ENCODE measurements at places on chromosomes 5 and 9. TPM values are rescaled to one million over a fixed set of nuclear protein-coding genes. Genes with fewer than 3 reads are reported as not detected.

The MZB1 gene
- total RNA-seq = 1.3 TPM

The TRAF1 gene
- total RNA-seq = 3.0 TPM

The GARIN3 gene
- not detected for total RNA-seq

The BARHL1 gene
- total RNA-seq = not detected

The SPAAR gene
- 3.8 TPM for total RNA-seq

The S100Z gene
- not detected for total RNA-seq

DNA sequence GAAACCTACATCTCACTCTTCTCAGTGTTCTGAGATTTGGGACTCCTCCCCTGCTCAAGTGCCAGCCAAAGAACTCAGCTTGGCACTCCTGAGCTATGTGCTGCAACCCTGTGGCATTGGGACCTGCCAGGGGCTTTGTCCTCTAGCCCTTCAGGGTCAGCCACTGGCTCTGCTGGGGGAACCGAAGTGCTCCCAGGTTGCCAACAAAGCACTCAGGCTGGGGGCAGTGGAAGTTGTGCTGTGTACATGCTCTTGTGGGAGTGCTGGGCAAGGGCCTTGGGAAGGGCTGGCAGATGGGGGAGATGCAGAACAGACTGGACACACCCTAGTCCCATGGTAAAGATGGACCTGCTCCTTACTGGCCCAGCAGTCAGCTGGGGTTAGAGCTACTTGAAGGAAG is 498.6 kb downstream of the CAAP1 start:
- no peak for DNase-seq
- H3K4me3 ChIP-seq = no peak overlapping the region
- no peaks in the 10 kb centered on the region for H3K36me3 ChIP-seq

GRCh38 chr5:35393901-35394300 is 163.6 kb upstream of the PRLR start:
- no peaks in the 10 kb centered on the region for H3K36me3 ChIP-seq
- no peak for DNase-seq
- H3K27ac ChIP-seq = no peak overlapping the region
- no peaks in the 10 kb centered on the region for H3K27me3 ChIP-seq

GRCh38 chr5:167950126-167950721 is 341.2 kb upstream of the WWC1 start:
- H3K27me3 ChIP-seq = no peaks in the 10 kb centered on the region
- no peak overlapping the region for H3K4me3 ChIP-seq
- H3K4me1 ChIP-seq = no peaks in the 10 kb centered on the region
- DNase-seq = no peak

DNA sequence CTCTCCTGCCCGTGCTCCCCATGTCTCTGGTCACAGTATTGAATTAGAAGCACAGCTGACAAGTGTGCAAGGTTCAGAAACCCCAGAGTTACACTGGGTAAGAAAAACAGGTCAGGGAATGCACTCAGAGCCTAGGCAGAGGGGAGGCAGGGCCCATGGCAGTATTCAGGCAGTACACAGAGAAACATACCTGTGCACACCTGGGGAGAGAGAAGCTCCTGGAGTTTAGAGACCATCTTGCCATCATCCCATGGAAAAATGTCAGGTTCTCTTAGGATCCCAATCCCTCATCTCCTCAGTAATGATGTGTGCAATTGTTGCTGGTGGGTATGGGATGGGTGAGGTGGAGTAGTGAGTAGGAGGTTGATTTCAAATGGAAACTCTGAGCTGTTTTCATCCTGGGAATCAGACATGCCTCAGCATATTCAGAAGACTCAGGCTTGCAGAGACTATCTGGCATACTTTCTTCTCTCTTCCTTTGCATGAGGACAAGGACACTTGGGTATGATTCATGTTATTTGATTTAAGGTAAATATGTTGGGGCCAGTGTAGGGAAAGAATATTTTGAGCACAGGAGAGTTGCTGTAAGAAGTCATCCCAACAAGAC is 228.5 kb downstream of the ESM1 start:
- no peaks in the 10 kb centered on the region for H3K27me3 ChIP-seq
- H3K36me3 ChIP-seq = no peaks in the 10 kb centered on the region
- no peak overlapping the region for H3K4me3 ChIP-seq

DNA sequence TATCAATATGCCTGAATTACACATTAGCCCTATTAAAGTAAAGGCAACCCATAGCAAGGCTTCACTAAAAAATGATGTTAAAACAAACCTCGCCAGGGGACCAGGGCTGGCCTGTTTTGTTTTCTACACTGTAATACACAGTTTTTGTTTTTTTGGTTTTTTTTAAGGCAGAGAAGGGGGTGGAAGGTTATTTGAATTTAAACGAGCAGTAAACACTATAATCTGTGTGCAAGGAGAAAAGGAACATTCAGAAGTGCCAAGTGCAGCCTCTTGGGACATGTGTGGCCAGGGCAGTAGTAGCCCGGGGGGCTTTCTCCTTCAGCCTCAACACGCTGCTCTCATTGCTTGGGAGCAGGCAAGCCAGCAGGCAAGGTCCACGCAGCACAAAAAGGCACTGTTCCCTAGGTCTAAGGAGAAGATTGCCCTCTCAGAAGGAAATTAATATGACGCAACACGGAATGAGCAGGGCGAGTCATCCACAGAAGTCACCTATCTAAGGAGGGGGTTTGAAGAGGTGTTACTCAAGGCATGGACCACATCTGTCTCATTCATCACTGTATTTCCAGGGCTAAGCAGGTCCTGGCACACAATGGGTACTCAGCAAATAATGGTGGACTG is 16.2 kb downstream of the SIL1 start:
- H3K27ac ChIP-seq = no peak overlapping the region
- DNase-seq = no peak
- H3K4me3 ChIP-seq = no peak overlapping the region
- H3K27me3 ChIP-seq = no peaks in the 10 kb centered on the region

- peak overlapping the region; percentile 71 for H3K27ac ChIP-seq
- H3K4me1 ChIP-seq = peaks cover 45% of the 10 kb centered on the region
- peaks cover 3% of the 10 kb centered on the region for H3K36me3 ChIP-seq
- H3K27me3 ChIP-seq = no peaks in the 10 kb centered on the region
Observed at GRCh38 chr9:120480707-120481106, 99.3 kb downstream of the CDK5RAP2 start.

DNA sequence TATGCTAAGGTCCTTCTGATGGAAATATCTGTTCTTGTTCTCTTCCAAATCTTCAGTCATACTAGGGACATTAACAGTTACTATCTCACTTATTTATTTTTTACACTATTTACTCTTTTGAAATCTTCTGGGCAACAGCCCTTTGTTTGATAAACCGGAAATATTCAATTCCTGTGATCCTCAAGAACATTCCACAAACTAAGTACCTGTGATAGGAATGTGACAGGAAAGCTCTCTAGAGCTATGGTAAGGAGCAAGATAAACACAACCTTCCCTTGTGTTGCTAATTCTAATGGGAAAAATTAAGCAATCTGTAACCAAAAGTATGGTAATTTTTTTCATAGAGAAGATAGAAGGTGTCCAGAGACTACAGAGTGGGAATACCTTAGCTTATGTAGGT is 22.0 kb upstream of the ANKRD34B start:
- no peaks in the 10 kb centered on the region for H3K36me3 ChIP-seq
- DNase-seq = no peak
- H3K4me3 ChIP-seq = no peak overlapping the region
- no peaks in the 10 kb centered on the region for H3K27me3 ChIP-seq
- H3K27ac ChIP-seq = no peak overlapping the region

DNA sequence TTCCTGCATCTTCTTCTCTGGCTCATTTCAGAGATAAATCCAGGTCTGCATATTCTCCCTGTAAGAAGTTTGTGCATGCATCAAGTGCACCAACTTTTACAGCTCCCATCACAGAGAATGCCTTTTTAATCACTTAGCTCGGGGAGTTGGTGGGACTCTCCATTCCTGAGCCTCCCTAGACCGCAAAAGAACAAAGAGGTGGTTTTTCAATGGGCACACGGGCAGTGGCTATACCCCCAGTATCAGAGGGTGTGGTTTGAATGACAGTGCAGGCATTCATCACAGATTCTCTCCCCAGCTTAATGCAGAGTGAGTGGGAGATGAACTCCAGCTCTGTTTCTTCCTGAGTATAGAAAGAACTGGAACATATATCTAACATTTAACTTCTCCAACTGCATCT is 264.7 kb upstream of the NR4A3 start:
- H3K27ac ChIP-seq = no peak overlapping the region
- H3K4me1 ChIP-seq = no peaks in the 10 kb centered on the region
- H3K4me3 ChIP-seq = no peak overlapping the region

DNA sequence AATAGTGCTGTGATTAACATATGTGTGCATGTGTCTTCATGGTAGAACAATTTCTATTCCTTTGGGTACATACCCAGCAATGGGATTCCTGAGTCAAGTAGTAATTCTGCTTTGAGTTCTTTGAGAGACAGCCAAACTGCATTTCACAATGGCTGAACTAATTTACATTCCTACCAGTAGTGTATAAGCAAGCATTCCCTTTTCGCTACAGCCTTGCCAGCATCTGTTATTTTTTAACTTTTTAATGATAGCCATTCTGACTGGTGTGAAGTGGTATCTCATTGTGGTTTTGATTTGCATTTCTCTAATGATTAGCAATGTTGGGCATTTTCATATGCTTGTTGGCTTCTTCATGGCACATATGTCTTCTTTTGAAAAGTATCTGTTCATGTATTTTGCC is 308.5 kb downstream of the ARRDC3 start:
- no peak overlapping the region for H3K4me3 ChIP-seq
- H3K27me3 ChIP-seq = no peaks in the 10 kb centered on the region
- no peak overlapping the region for H3K27ac ChIP-seq
- no peaks in the 10 kb centered on the region for H3K4me1 ChIP-seq

- no peaks in the 10 kb centered on the region for H3K4me1 ChIP-seq
- H3K4me3 ChIP-seq = no peak overlapping the region
- H3K27me3 ChIP-seq = no peaks in the 10 kb centered on the region
Observed at GRCh38 chr5:31153521-31153920, 40.0 kb upstream of the CDH6 start.

DNA sequence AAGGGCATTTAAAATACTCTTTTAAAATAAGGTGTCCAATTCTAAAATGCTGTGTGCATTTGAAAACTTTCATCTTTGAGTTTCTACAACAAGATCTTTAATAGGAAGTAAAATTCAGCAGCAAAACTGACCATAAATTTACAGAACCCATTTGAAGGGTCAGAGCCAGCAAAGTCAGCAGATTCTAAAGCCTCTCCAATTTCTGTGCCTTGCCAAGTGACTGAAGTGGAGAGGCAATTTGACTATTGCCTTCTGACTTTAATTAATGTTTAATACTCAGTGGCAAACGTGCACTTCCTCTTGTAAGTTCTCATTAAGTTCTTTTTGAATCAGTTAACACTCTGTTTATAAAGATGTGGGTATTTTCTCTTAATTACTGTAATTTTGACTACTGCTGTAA is 155.2 kb downstream of the BAAT start:
- no peaks in the 10 kb centered on the region for H3K36me3 ChIP-seq
- no peaks in the 10 kb centered on the region for H3K4me1 ChIP-seq
- H3K27me3 ChIP-seq = no peaks in the 10 kb centered on the region
- no peak overlapping the region for H3K27ac ChIP-seq
- DNase-seq = no peak

DNA sequence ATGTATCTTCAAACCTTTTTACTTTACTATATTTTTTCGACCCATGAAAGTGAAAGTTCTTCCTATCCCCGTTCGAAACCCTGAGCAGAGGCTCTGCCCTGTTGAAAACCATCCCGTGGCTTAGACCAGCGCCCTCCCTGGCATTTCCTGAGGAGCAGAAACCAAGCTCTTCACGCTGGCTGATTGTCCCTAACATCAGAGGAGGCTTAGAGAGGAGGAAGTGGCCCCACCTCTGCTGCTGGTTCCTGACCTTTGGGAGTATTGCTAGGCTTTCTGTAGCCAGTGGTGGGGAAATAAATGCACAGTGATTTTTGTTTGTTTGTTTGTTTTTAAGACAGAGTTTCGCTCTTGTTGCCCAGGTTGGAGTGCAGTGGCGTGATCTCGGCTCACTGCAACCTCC is 4.2 kb upstream of the PTGES start:
- H3K27ac ChIP-seq = no peak overlapping the region
- no peak for DNase-seq
- H3K4me1 ChIP-seq = no peaks in the 10 kb centered on the region
- H3K4me3 ChIP-seq = no peak overlapping the region

- H3K27me3 ChIP-seq = no peaks in the 10 kb centered on the region
- H3K4me1 ChIP-seq = no peaks in the 10 kb centered on the region
- no peak overlapping the region for H3K27ac ChIP-seq
Observed at GRCh38 chr9:127707766-127708165, 978 bp downstream of the CFAP157 start.

- H3K4me3 ChIP-seq = no peak overlapping the region
- H3K4me1 ChIP-seq = no peaks in the 10 kb centered on the region
- H3K36me3 ChIP-seq = no peaks in the 10 kb centered on the region
- no peak overlapping the region for H3K27ac ChIP-seq
- DNase-seq = no peak
Observed at GRCh38 chr5:59711310-59711709, 182.2 kb downstream of the PDE4D start.

DNA sequence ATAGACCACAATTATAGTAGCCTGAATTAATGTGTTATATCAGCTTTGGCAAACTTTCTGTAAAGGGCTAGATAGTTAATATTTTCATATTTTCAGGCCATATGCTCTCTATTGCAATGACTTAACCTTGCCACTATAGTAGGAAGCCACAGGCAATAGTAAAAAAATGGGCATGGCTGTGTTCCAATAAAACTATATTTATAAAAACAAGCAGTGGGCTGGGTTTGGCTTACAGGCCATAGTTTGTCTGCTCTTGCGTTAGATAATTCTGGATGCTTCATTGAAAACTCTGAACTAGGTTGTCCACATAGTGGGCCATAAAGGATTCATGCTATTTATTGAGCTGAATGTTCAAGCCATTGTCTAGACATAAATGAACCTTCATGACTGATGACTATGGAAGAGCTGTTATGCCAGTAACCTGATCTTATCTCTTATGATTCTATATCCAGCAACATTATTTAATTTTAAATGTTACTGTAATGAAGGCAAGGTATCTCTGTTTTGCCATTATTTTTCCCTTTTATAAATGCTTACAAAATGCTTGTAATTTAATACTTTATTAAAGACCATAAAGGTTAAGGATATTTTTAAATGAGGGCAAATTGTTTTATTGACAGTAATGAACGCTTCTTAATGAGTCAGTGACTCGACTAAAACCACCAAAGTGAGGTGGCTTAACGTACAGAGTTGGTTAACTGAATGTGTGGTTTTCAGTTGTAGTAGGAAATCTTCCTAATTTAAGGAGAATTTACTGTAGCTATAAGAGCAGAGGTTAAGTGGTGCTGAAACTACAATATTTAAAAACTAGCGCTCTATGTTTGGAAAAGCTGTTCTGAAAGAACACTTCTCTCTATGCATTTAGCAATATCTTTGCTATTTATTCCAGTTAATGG is 560.6 kb downstream of the PRR16 start:
- H3K4me1 ChIP-seq = no peaks in the 10 kb centered on the region
- H3K27me3 ChIP-seq = no peaks in the 10 kb centered on the region
- no peak overlapping the region for H3K27ac ChIP-seq
- DNase-seq = no peak

- DNase-seq = no peak
- H3K36me3 ChIP-seq = peaks cover 18% of the 10 kb centered on the region
- H3K27ac ChIP-seq = no peak overlapping the region
- H3K4me1 ChIP-seq = no peaks in the 10 kb centered on the region
- H3K4me3 ChIP-seq = no peak overlapping the region
Observed at GRCh38 chr9:35380039-35380438, 109.9 kb upstream of the RUSC2 start.

GRCh38 chr9:17623965-17624364 is 45.1 kb downstream of the SH3GL2 start:
- no peak overlapping the region for H3K4me3 ChIP-seq
- H3K27me3 ChIP-seq = no peaks in the 10 kb centered on the region
- no peaks in the 10 kb centered on the region for H3K4me1 ChIP-seq
- DNase-seq = no peak
- H3K36me3 ChIP-seq = no peaks in the 10 kb centered on the region

GRCh38 chr5:94784536-94785505 is 166.4 kb downstream of the SLF1 start:
- H3K27ac ChIP-seq = no peak overlapping the region
- no peaks in the 10 kb centered on the region for H3K27me3 ChIP-seq
- no peak overlapping the region for H3K4me3 ChIP-seq
- H3K36me3 ChIP-seq = no peaks in the 10 kb centered on the region
- no peak for DNase-seq

Data from right atrium auricular region (tissue), 2 donors.